ENCODE measurements at places on chromosomes 1 and 21.
A peak's percentile ranks its signal among the peaks of the same experiment; 100 is the strongest.

DNA sequence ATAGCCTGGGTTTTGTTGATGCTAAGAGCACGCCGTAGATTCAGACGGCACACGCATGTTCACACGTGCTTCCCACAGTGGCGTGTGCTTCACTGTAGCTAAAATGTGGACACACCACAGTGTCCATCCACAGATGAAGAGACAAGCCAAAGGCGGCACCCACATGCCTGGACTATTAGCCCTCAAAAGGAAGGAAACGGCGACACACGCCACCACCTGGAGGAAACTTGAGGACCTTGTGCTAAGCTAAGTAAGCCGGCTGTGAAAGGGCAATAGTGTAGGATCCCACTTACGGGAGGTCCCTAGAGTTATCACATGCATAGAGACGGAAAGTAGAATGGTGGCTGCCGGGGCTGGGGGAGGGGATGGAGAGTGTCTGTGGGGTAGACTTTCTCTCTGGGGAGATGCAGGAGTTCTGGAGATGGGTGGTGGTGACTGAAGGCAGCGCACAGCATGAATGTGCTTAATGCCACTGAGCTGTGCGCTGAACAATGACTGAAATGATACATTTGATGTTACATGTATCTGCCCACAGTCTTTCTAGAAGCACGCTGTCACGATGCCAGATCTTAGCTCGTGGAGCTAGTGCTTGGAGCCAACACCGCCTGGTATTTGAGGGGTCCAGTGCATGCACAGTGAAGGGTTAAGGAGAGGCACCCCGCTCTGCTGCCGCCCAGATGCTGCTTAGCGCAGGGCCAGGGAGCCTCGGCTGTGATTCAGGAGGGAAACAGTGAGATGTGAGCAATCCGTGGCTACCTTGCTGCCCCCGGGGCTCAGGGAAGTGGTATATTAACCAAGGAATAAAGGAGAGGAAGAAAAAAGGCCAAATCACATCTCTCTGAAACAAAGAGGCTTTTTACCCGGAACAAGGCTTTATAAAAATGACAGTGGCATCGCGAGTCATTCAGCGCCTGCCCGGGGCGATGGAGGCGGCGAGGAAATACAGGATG, 103.7 kb downstream of the PRDM16 start:
- DNase-seq = no peak

DNA sequence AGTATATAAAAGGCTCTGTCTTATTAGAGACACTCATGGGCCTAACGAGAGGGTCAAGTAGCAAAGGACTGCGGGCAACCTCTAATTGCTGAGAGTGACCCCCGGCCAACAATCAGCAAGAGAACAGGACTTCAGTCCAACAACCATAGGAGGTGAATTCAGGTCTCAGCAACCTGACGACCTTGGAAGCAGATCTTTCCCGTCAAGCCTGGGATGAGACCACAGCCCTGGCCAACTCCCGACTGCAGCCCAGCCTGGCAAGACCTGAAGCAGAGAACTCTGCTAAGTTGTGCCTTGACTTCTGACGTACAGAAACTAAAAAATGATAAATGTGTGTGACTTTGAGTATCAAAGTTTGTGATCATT, 5.7 kb downstream of the ECHDC2 start:
- no peak for DNase-seq

DNA sequence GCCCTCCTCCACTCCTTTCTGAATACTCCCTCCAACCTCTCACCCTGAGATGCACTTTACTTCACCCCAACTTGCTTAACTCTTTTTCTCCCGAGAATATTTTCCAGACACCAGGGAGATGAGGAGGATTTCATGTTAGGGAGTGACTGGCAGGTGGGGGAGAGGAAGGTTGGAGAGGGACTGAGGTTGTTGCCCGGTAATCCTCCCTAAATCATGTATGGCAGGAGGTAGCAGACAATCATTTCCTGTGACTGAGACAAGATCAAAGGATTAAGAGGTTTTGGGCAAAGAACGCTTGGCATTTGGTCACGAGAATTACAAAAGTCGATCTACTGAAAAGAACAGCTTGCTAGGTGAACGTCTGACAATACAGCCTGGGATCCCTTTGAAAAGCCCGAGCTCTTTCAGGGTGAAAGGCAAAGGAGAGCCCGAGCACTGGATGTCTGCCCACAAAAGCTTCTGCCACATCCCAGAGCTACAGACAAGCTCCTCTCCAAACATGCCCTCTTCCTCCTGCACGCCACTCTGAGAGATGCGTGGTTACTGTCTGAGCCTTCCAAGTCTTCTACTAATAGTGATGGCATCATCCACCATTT, 154.1 kb downstream of the DAB1 start:
- DNase-seq = no peak

- DNase-seq = no peak
Observed at GRCh38 chr1:43541141-43541540, 10.5 kb downstream of the PTPRF start.

GRCh38 chr1:175887981-175888428, 144.6 kb upstream of the TNR start:
- peak; percentile 78 for DNase-seq

Measured in 8988T (cell line).